Stimulated activated CD4-positive, alpha-beta T cell treated with anti-CD3 and anti-CD28 coated beads, TNF-alpha, amount 100 ng/mL, for 1 hour (primary cell): ENCODE measurements at places on chromosomes 3 and 15.

DNA sequence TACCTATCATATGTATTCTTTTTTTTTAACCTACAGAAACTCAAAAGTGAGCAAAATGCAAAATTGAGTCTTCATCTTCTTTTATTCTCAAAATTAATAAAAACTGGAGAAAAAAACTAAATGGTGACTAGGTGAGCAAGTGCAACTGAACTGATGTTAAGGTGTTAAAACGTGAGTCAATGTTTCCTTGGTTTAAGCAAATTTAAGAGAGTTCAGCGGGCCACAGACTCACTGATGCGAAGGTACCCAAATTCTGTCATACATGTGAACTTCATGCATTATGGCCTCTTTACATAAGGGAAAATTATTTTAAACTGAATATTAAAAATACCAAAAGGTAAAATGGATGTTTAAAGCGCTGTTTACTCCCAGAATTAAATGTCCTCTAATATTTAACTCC lies 206.6 kb downstream of the FOXP1 start:
- no peak for DNase-seq

DNA sequence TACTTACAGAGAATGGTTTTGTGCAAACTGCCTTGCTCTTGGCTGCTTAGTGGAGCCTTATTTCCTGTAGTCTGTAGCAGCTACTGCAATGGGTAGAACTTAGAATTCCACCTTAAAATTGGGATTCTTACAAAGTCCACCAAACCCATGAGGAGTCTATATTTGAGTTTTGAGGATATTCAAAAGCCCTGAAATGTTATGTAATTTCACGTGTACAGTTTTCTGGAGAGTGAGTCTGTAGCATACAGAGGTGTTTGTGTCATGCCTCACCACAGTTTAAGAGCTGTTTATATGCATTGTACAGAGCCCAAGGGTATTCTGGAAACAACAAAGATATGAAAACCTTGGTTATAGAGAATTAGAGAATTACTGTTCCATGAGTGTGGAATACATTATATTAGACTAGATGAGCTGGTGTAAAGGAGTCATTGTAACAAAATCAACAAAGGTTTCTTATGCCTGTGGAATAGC lies 114.4 kb downstream of the MBNL1 start:
- no peak for DNase-seq

DNA sequence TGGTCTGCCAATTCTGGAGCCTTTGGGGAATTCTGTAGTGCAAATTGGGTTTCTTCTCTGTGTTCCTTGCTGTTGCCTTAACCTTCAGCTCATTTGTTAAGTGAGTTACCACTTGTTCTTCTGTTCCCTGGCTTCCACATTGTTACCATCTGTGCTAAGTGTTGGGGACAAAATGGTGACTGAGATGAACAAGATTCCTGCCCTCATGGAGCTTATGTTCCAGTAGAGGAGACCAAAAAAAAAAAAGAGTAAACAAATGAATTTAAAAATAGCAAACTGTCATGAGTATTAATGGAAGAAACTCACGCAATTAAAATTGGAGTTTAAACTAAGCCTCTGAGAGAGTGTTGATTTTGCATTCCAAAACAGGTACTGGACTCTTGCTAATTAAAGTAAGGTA lies 49.4 kb upstream of the ATP2C1 start:
- no peak for DNase-seq

GRCh38 chr3:108966773-108967172 lies 13.1 kb upstream of the GUCA1C start:
- no peak for DNase-seq

DNA sequence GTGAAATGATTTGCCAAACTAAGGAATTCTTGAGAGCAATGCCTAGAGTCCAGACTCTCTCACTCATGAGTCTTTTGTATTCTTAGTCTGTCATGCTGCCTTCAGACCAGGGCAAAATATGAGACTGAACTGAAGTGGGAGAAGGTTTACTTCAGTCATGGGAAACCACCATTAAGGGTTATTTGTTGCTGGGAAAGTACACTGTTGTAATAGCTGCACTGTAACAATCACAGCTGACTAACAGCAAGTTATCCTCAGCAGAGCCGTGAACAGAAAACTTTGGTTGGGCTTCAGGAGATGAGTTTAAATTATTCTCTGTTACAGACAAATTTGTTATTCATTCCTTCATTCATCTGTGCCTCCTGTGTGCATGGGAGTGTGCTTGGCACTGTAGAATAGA lies 258.5 kb downstream of the ROBO2 start:
- no peak for DNase-seq

DNA sequence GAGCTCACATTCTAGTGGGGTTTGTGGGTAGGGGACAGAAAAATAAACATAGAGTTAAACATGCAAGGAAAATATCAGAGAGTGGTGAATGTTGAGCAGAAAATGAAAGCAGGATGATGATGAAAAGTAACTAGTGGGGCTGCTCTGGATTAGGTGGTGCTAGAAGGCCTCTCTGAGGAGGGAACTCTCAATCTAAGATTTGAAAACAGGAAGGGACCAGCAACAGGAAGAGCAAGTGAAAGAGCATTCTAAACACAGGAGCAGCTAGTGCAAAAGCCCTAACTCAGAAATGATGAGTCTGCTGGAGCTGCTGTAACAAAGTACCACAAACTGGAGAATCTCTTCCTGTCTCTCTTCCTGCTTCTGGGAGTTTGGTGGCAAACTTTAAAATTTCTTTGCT lies 468.6 kb upstream of the AGTR1 start:
- DNase-seq: no peak

DNA sequence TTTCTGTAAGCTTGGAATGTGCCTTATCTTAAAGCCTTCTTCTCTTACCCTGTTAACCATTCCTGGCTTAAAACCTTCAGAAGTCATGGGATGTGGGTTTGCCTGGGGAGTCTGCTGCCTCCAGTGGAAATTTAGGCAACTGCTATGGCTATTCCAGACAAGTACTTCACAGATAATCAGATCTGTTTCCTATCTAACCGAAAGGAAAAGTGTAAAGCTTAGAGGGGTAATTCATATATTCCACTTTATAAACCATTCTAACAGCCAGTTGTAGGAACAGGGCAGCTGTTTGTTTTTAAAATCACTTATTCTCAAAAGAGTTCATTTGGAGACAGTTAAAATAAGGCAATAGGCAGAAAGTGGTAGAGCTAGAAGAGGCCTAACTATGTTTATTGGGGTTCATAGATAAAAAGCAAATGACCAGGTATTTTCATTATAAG lies 219.9 kb downstream of the TCF12 start:
- DNase-seq: no peak

DNA sequence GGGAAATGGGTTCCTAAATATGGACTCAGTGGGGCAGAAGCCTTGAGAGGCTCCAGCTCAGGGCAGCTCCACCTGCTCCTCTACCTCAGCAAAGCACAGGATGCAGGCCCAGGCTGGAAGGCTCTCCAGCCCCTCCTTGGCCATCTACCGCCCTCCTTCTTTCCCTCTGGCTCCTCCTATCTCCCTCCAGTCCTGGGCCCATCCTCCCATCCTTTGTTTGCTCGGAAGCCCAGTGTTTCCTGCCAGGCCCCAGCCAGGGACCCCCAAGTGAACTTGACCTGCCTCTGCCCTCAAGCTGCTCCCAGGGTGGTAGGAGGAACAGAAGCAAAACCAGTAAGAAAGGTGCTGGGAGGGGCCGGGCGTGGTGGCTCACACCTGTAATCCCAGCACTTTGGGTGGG lies 20.1 kb downstream of the MAPKAPK3 start:
- DNase-seq: no peak

DNA sequence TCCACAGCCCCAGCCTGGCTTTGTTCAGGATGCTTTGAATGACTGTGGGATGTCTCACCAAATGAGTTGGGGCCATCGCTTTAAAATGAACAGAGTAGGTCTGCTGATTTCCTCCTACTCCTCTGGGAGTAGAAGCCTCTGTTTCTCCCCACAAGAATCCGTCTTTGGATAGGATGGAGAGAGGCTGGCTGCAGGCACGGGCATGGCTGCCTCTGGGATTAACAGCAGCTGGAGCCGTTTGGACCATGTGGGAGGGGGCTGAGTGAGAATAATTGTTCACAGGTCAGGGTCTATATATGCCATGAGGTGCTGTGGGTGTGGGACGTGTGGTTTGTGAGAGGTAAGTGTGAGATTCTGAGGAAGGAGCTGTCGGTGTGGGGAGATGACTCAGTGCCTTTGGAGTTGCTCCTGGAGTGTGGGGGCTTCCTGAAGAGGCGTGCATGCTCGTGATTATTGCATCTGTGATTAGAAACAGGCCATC lies 48.0 kb upstream of the APEH start:
- DNase-seq: no peak

GRCh38 chr3:195794708-195795107 lies 17.0 kb downstream of the MUC4 start:
- DNase-seq: no peak

DNA sequence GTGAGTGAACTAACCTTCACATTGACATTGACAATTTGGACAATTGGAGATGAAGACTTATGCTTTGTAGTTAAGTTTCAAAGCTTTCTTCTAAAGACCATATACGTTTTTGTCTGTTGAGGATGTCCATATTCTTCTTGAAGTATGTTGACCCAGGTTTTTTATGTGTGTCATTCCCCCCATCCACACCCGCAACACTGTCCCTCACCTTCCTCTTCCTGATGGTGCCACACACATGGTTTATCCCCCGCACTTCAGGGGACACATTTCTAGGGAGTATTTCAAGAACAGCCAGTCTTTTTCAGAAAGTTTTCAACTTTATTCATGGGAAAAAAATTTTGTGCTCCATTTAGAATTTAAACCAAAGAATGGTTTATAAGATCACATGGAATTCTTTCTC lies 105.1 kb downstream of the GHSR start:
- no peak for DNase-seq

GRCh38 chr15:90595763-90596155 lies 66.0 kb downstream of the CRTC3 start:
- no peak for DNase-seq

DNA sequence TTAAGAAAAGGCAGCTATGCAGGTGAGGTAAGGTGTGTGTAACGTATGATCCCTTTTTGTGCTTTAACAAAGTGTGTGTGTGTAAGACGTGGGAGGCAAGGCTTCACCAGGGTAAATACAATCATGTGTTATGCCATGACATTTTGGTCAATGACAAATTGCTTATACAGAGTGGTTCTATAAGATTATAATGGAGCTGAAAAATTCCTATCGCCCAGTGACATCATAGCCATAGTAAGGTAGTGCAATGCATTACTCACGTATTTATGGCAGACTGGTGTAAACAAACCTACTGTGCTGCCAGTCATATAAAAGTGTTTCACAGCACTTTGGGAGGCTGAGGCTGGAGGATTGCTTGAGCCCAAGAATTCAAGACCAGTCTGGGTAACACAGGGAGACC lies 60.2 kb upstream of the LCTL start:
- no peak for DNase-seq

DNA sequence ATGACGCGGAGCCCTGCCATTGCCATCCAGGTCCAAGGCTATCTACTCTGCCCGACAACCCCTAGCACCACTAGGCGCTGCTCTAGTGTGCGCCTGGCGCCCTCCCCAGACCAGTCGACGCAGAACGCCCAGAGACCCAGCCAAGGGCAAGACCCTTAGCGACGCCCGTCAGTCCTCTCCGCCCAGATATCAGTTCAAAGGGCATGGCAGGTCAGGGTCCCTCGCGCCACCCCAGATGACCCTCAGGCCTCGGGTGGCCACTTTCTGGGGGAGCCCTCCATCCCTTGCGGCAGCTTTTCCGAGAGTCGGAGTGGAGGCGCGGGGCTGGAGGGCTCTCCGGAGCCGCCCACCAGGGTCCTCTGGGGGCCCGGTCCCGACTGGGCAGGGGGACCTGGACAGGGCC lies 371 bp upstream of the CLSTN2 start:
- no peak for DNase-seq

- DNase-seq: no peak
These were observed 49.4 kb upstream of the FMN1 start for GRCh38 chr15:33243869-33244268.

DNA sequence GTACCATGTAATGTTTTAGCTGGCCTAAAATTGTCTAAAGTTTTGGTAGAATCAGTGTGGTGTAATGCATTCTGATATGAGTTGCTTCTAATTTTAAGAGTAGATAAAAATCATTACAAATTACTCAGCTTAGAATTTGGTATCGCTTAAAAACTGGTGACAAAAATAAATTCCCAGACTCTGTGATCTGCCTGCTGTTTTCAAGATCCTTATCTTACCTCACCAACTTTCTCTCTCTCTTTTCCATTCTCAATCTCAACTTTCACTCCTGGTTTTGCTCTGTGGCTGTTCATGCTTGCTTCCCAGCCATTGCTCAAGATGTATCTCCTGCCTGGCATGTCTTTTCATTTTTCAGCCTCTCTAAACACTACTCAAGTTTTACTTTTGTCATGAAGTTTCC lies 45.7 kb downstream of the TCF12 start:
- no peak for DNase-seq

- no peak for DNase-seq
These were observed 95.4 kb upstream of the CADPS start for GRCh38 chr3:62970648-62971047.

DNA sequence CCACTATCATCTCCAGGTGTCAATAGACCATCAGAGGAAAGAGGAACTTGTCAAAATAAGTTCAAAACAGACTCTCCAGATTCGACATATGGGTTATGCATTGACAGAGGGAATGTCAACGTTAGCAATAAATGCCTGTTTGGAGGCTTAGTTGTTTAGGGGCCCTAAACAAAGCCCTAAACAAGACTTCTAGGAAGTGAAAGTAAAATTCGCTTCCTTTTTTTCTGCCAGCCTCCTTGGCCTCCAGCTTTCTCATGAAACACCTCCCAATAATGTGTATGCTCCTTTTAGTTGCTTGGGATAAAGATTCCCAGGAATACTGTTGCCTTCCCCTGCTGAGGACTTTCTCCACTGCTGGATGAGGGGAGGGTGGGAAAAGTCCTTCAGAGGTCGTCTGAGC lies 70.9 kb upstream of the ARNT2 start:
- DNase-seq: no peak

DNA sequence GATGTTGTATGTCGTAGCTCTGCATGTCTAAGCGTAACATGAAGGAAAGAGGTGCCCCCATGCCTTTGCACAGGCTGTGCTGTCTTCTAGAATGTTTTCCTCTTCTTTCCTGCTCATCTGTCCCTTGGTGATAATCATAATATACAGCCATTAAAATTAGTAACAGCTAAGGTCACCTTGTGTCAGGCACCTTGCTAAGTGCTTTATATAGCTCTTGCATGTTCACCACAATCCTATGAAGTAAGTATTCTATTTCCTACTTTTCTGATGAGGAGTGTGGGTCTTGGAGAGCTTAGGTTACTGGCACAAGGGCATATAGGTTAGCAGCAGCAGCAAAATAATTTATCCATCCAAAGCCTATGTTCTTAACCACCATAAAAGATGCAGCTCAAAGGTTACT lies 754.4 kb downstream of the NTRK3 start:
- DNase-seq: no peak

GRCh38 chr3:152301745-152302181 lies 33.0 kb downstream of the MBNL1 start:
- DNase-seq: no peak

DNA sequence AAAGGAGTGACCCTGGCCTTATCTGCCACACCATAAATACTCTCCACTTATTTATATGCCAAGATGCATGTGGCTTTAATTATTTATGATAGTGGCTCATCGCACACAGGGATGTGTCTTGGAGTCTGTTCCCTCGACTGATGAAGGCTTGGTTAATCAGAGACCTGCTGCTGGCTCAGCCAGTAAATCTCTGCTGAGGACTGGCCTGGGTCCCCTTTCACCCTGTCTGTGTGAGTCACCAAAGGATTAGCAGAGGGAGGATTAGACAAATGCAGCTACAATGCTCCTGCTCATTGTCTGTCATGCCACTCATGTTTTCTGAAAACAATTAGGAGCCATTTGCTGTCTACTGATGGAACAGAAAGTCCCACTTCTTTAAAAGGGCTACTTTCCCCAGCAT lies 226.8 kb downstream of the NTRK3 start:
- DNase-seq: no peak

- no peak for DNase-seq
These were observed 343.4 kb downstream of the TBC1D5 start for GRCh38 chr3:17398959-17399551.
